ENCODE measurements at places on chromosomes 2 and 18.
A peak's percentile ranks its signal among the peaks of the same experiment; 100 is the strongest.

GRCh38 chr18:7603259-7604000 is 36.3 kb downstream of the PTPRM start:
- DNase-seq = no peak

GRCh38 chr18:31097666-31098065 is 4.6 kb downstream of the DSC2 start:
- DNase-seq = no peak

GRCh38 chr2:50661682-50662081 is 370.2 kb downstream of the NRXN1 start:
- DNase-seq = no peak

DNA sequence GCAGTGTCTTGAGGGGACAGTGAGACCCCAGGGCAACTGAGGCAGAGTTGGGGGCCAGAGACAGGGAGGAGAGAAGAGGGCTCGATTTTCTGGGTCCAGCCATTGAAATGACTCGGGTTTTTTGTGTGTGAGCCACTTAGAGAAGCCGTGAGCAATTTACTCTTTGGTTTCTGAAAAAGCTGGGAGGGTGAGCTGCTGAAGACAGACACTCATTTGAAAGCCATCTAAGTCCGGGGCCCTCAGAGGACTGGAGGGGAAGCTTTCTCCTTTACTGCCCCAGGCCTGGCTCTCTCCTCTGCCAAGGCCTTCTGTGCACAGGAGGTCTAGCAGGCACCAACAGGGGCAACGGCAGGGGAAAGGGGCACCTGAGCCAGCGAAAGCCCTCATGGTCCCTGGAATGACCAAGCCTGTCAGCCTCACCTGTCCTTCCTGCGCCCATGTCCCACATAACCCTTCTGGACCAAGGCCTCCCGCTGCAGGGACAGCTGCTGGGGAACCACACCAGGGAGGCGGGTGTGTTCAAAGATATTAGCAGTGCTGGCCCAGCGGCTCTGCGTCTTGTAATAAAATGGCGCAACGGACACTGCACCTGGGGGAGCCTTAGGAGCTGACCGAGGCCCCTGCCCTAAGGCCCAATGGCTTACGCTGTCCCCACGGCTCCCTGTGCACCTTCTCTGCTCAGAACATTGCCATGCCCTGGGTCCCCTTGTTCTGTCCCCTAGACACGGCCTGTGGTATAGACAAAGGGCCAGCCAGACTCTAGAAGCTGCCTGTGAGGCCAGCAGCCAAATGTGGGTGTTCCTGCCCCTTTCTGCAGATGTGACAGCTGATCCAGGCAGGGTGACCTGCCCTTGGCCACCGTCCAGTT is 45.8 kb downstream of the HS6ST1 start:
- DNase-seq = no peak

GRCh38 chr2:204977914-204978313 is 432.6 kb downstream of the PARD3B start:
- no peak for DNase-seq

GRCh38 chr2:222301053-222301795 is 2.4 kb upstream of the PAX3 start:
- DNase-seq = no peak

DNA sequence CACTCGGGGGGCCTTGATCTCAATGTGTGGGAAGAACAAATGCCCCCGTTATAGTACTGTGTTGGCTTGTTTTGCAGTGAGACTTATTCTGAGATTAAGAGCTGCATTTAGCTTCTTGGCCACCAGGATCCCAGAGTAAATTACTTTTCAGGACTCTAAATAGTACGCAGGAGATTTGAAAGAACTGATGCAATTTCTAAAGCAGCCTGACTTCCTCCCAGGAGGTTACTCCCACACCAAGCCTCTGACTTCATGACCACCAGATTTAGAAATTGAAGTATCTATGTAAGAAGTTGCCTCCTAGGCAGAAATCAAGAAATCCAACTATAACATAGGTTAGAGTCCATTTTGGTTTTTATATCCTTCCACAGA is 67.0 kb downstream of the FEZ2 start:
- DNase-seq = no peak

GRCh38 chr18:21327101-21327500 is 85.1 kb downstream of the GREB1L start:
- DNase-seq = no peak

GRCh38 chr2:103459283-103459682 is 697.5 kb downstream of the TMEM182 start:
- DNase-seq = no peak

DNA sequence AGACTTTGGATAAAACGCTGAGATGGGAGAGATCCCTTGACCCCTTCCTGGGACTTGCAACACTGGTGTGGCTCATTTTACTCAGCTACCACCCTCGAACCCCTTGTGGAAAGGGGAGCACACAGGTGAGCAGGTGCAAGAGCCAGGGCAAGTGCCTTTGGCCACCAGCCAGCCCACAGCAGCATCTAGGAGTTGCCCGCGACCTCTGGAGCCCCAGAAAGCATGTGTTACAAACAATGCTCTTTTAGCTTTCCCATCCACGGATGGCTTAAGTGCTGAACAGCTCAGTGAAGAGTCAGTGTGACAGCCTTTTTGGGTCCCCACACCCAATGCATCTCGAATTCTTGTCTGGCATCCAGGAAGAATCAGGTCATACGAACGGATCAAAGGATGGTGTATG is 197.8 kb downstream of the MEMO1 start:
- DNase-seq = no peak

GRCh38 chr2:177599139-177599688 is 206.6 kb downstream of the AGPS start:
- no peak for DNase-seq

DNA sequence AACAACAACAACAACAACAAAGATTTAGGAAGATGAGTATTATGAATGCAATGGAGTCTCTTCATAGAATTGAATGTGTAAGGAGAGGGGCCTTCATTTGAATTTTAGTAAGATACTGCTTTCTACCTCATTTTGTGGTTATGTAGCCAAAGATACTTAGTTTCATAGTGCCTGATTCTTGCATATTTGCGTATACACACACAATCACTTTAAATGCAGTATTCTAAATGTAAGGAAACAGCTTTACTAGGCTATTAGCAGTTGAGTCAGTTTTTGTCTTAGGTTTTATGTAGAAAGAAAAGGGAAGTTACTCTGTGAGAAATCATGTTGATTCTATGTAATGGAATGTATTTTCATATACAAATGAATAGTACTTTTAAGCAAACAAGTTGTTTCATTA is 80.5 kb downstream of the HAUS1 start:
- DNase-seq = no peak

DNA sequence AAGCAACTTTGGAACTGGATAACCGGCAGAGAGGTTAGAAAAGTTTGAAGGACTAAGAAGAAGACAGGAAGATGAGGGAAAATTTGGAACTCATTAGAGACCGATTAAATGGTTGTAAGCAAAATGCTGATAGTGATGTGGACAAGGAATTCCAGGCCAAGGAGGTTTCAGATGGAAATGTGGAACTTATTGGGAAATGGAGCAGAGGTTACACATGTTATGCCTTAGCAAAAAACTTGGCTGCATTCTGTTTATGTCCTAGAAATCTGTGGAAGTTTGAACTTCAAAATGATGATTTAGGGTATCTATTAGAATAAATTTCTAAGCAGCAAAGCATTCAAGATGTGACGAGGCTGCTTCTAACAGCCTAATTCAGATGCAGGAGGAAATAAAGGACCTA is 675.1 kb upstream of the SYT4 start:
- no peak for DNase-seq

- no peak for DNase-seq
These were observed 393 bp downstream of the IL1R1 start for GRCh38 chr2:102142829-102143449.

GRCh38 chr2:1132328-1132969 is 181.8 kb downstream of the SNTG2 start:
- peak; percentile 31 for DNase-seq

DNA sequence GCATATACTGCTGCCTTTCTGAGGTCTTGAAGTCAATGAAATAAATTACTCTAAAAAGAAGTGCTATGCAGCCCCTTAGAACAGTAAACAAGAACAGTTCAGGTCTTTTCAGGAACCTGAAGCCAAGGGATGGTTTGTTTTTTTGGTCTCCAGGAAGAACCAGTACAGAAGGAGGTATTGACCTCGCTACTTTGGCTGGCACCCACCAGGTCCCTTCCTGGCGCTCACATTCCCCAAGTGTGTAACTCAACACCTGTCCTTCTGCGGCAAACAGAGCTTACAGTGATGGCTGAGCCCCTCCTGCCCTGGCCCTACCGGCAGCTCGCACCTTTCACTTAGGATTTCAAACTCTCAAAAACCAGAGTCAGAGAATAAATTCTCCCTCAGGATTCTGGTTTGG is 51.9 kb downstream of the SETBP1 start:
- no peak for DNase-seq

- DNase-seq = no peak
These were observed 37.3 kb upstream of the C18orf32 start for GRCh38 chr18:49524349-49524748.

DNA sequence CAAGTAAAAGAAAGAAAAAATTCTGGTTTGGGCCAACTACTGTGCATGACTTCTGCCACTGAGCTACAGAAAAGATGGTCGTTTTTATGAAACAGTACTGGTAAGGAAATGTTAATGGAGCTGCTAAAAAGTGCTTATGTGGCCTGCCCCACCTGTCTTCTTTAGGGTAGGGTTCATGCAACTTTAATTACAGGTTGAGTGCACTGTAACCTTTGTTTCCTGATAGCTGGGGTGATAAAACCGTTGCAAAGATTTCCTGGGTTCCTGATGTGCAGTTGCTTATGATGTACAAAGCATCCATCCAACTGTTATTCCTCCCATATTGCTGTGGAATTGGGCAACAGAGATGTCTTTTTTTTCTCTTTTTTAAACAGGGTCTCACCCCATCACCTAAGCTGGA is 34.3 kb upstream of the PUM2 start:
- no peak for DNase-seq

- no peak for DNase-seq
These were observed 41.3 kb upstream of the GBX2 start for GRCh38 chr2:236209535-236209934.

GRCh38 chr2:433216-433615 is 145.3 kb upstream of the ALKAL2 start:
- no peak for DNase-seq

GRCh38 chr2:104777721-104778120 is 76.2 kb upstream of the POU3F3 start:
- DNase-seq = no peak

- no peak for DNase-seq
These were observed 44.2 kb downstream of the SP140 start for GRCh38 chr2:230269715-230270114.

DNA sequence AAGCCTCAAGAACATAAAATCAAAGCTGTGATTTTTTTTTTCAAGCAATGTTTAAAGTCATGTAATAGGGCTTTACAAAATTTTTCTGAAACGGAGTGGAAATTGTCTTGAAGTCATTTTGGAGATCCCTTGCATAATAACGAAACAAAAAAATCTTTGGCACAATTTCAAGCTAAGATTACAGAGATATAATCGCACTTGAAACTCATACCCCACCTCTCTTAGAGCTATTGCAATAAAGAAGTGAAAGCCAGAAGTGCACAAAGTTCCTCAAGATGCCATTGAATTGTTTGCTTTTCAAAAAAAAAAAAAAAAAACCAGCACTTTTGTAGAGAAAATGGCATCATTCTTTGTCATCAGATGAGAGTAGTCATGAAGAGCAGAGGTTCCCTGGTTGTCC is 152.3 kb downstream of the PAX3 start:
- DNase-seq = no peak

- DNase-seq = no peak
These were observed 178.1 kb downstream of the DYSF start for GRCh38 chr2:71631411-71631931.

GRCh38 chr18:57640749-57641148 is 19.1 kb upstream of the NARS1 start:
- no peak for DNase-seq

GRCh38 chr2:9702604-9703084 is 71.8 kb upstream of the YWHAQ start:
- no peak for DNase-seq

GRCh38 chr18:22559414-22560274 is 141.9 kb upstream of the CTAGE1 start:
- DNase-seq = no peak

DNA sequence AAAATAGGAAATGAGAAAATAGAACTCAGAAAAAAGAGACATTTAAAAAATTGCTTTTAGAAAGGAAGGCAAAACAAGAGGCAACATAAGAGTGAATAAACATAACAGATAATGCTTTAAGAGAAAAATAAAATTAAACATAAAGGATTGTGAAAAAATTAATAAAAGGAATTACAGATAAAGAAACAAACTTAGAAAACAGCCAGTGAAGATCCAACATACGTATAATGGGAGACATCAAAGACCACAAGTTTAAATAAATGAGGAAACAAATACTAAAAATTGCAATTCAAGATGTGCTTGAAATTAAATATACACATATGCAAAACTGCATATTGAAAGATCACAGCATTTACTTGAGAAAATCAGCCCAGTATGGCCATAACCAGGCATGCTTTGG is 448.9 kb downstream of the NBAS start:
- no peak for DNase-seq

DNA sequence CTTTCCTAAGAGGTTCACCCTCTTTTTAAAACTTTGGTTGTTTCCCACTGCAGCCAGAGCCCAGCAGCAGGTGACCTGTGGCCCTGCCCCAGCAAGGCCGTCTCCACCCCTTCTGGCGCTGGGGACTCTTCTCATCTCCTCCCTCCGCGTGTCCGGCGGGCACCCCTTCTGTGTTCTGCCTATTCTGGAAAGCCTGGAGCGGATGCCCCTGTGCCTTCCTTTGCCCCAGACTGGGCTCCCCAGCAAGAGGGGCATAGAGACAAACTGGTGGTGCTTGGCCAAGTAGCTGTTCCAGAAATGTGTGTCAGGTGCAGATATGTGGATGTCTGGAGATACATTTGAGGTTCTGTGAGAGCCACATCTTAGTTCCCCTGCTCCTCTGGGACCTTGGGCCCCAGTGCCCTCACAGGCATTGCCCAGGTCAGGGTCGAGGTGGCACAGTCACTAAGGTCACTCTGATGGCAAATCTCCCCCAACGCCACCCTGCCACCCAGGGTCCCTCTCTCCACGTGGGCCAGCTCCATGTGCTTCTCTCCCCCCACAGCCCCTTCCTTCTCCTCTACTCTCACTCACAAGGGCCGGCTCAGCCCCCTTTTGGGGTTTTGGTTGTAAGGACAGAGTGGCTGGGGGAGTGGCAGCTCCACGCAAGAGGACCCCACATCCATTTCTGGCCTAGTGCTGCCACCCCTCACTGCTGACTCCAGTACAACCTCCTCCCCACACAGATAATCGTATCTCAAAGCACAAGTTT is 35.5 kb upstream of the TAF1B start:
- no peak for DNase-seq

- no peak for DNase-seq
These were observed 71.2 kb upstream of the STPG4 start for GRCh38 chr2:47226132-47226922.

- no peak for DNase-seq
These were observed 16.3 kb downstream of the PDE6D start for GRCh38 chr2:231764760-231765159.

- DNase-seq = no peak
These were observed 757.4 kb downstream of the RNF144A start for GRCh38 chr2:7674606-7675005.

DNA sequence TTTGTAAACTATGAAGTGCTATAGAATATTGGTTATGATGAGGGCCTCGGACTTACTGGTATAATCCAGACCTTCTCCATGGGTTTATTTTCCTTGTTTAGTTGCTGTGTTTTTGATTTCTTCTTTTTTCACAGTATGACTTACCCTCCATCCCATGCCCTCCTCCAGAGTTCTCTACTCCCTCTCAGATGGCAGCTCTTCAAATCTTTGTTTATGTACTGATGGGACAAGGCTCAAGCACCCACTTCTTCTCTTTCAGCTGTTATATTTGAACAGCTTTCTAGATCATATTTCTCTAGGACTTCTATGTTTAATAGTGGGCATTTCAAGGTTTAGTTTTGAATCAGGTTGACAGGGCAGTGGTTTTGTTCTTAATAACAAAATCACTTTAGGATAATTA is 43.9 kb downstream of the CLIP4 start:
- no peak for DNase-seq
